ENCODE measurements at places on chromosomes 13 and 19.

DNA sequence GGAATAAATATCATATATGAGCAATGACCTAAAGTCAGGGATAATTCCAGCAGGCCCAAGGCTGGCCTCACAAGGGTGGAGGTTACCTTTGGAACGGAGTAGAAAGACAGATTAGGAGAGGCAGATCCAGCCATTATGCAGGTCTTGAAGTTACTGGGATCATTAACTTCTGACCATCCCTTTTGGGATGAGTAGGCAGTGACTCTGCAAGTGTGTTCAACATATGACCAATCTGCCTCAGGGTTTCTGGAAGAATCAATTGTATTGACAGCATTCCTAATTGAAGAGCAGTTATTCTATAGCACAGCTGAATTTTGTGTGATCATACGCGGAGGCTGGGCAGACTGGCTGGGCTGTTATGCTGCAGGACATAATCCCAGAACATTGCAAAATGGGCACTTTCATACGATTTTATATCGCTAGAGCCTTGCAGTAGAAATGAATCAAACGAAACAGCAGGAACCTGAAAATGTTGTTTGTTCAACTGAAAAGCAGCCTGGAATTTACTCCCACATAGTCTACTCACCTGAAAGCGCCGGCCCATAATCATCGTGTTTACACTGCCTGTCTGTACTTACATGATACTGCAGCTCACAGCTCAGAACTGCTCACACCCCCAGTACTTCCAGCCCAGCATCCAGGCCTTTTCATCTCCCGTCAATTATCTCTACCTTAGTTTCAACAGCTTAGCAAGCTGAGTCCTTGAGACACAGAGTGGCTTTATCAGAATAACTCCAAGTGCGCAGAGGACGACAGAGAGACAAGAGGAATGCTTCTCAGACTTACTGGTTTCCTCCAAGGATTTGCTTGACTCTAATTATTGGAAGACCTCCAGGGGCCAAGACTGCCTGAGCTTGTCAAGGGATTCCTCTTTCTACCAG, 556.1 kb downstream of the EFNB2 start:
- no peak for DNase-seq

DNA sequence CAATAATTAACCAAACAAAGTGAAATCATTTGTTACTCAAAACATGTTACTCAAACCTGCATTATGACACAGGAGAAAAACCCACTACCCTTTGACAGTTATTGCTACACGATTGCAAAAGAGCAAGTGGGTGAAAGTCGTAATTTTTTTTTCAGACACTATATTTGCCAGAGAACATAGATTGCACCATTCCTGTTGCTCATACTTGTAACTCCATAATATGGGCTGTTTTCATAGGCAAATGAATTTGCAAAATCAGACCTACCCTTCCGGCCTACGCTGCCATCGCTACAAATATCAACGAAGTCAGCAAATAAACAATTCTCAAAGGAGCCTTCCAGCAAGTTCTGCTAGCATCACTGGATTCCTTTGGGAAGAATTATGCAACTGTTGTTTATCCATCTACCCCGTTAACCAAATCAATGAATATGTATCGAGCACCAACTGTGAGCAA, 396.5 kb downstream of the IRS2 start:
- DNase-seq = no peak

- no peak for DNase-seq
Measured at GRCh38 chr13:86765462-86765861, 905.7 kb upstream of the SLITRK5 start.

GRCh38 chr13:94548821-94549231, 47.1 kb downstream of the TGDS start:
- no peak for DNase-seq

DNA sequence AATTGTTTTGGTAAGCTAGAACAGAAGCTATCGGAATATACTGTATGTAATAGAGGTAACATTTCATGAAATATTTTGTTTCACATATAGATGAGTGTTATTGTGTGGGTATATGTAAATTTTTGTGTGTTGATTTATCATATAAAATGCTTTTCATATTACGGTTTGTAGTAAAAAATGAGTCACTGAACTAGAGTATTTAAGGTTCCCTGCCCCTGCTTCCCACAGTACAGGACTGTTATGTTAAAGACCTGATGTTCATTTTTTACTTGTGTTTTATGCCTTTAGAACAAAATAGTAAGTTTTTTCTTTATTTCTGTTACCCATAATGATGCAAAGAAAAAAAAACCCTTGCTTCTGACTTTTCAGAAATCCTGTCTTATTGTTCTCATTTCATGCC, 243.4 kb downstream of the ENOX1 start:
- no peak for DNase-seq

- DNase-seq = no peak
Measured at GRCh38 chr13:113142876-113143275, 15.6 kb upstream of the PROZ start.

DNA sequence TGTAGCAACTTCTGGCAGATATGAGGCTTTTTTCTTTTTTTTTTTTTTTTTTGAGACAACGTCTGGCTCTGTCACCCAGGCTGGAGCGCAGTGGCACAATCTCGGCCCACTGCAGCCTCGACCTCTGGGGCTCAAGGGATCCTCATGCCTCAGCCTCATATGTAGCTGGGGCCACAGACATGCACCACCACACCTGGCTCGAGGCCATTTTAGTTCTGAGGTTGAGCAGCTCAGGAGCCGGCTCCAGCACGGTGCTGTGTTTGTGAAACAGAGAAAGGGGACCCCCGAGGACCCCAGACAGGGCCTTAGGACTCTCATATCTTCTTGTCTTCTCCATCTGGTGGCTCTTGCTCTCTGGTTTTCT, 3.4 kb upstream of the FLT3LG start:
- DNase-seq = no peak

DNA sequence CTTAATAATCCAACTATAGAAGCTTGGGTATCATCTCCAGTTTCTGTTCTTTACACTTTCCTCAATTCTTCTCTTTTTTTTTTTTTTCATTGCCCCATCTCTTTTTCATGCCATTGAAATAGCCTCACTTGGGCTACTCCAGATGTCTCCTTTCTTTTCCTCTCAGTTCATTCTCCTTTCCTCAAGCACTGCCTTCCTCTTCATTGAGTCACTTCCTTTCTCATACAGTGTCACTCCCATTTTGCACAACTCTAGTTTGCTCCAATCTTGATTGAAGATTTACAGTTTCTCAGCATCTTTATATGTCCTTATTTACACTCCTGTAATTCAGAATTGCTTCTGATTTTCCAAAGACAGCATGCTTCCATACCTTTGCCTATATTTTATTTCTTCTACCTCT, 61.3 kb downstream of the IPO5 start:
- DNase-seq = no peak

DNA sequence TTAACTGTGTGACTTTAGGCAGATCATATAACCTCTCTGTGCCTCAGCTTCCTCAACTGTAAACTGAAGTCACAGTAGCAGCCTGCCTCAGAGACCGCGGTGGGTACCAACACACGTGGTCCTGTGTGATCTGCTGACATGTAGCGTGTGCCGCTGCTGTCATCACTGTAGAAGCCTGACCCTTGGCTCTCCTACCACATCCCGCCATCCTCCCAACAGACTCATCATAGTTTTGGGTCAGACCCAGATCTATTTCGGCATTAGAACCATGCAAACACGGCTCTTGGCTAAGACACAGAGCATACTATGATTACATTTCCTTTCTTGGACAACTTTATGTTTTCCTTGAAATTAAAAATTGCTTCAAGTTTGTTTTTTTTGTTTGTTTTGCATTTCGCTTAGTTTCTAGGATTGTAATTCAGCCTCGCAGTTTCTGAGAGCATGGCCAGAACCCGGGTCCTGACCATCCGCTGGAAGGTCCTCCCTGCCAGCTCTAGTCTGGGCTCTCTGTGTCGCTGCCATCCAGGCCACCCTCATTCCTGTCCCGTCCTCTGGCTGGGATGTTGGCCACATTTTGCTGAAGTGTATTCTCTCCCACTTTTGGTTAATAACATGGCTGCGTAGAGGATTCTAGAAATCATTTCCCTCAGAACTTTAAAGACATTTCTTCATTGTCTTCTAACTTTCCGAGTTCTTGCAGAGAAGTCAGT, 53.0 kb downstream of the GGACT start:
- no peak for DNase-seq

DNA sequence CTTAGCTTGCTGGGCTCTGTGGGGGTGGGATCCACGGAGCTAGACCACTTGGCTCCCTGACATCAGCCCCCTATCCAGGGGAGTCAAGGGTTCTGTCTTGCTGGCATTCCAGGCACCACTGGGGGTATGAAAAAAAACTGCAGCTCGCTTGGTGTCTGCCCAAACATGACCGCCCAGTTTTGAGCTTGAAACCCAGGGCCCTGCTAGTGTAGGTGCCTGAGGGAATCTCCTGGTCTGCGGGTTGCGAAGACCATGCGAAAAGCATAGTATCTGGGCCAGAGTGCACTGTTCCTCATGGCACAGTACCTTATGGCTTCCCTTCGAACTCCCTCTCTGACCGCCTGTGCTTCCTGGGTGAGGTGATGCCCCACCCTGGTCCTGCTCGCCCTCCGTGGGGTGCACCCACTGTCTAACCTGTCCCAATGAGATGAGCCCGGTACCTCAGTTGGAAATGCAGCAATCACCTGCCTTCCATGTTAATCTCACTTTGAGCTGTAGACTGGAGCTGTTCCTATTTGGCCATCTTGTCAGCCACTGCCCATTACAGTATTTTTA, 120.8 kb upstream of the TNFSF11 start:
- no peak for DNase-seq

DNA sequence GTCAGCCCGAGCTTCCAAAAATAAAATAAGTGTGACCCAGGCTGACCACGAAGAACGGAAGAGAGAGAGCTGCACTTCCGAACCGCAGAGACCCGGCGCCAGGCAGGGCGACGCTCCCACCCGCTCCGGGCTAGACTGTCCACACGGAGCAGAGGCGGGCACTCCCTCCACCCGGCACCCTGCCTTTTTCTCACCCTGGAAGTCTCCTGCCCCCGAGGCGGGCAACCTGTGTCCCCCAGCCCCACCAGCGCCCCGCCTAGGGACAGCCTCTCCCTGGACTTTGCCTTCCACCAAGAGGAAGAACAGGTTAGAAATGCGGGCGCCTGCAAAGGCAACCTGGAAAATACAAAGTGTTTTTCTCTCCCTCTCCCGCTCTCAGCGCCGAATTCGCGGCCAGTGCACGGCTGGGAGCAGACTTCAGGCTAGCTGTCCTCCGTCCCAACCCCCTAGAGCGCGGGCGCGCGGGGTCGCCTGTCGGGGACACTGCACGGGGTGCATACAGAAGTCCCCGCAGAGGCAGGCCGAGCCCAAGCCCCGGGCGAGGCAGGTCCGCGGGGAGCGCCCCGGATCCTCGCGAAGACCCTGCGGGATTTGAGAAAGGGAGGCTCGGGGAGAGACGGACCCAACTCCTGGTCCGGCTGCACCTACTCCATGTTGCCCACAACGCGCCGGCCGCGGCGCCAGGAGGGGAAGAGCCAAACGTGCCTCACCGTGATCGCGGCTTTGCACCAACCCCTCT, 845 bp downstream of the SPRY2 start:
- DNase-seq = no peak

- no peak for DNase-seq
Measured at GRCh38 chr13:46348961-46349360, 38.1 kb downstream of the RUBCNL start.

All from cortex of kidney (tissue), 1 donor.